ENCODE measurements at places on chromosomes 16 and 17. TPM values are rescaled to one million over a fixed set of nuclear protein-coding genes. Genes with fewer than 3 reads are reported as not detected.

DNA sequence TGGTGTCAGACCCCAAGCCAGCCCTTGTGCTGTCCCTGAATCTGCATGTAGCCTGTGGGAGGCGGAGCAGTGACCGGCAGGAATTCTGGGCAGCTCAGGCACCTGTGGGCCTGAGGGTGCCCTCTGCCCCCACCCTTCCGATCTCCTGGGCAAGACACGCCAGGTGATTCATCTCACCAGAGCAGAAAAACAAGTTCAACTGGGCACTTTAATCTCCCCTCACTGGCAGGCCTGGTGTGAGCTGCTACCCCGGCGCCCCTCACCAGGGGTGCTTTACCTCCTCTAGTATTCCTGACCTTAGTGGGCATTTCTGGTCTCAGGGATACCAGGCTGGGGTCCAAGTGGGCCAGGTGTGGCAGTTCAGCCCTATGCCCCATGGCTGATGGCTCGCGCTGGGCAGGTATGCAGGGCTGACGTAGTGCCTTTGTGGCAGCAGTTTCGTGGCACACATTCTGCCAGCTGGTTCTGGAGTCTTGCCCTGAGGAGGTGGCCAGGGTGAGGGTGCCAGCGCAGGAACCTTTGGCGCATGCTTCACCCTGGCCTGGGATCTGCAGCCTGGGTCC lies 6.0 kb downstream of the ERBB2 start:
- DNase-seq = no peak

GRCh38 chr17:6254036-6254435 lies 180.9 kb downstream of the AIPL1 start:
- DNase-seq = no peak

The SPATA22 gene
- total RNA-seq = not detected

DNA sequence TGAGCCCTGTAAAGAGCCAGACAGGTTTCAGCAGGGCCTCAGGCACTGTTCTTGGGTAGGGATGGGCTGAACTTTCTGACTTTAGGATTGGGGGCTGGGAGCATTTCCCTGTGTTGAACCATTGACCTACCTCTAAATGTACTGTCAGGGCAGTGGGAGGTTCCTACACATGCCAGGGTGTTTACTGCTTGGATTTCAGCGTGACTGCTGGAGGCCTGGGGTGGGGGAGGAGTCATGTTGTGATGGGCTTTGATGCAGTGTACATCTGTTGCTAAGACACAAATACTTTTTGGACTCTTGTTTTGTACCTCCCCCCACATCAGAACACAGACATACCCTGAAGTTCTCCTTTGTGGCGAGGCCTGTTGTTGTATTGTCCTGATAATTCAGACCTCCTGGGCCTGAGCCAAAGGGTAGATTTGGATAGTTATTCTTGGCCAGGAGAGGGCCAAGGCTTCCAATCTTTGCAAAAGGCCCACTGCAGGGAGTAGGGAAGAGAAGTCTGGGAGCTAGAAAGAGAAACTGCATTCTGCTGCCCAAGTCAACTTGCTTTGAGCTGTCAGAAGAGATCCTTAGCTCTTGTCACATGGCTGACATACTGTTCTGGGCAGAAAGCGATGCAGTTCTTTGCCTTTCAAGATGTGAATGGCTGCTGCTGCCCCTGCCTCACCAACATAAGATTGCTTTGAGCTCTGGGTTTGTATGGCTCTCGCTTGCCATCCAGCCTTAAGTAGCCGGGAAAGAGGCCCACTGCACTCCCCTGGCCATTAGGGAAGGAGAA lies 3.7 kb downstream of the NFE2L1 start:
- no peak for DNase-seq

- peak; percentile 46 for DNase-seq
These were observed 6.3 kb downstream of the CACNG1 start for GRCh38 chr17:67050471-67051154.

GRCh38 chr17:7216242-7217112 lies 3.2 kb downstream of the DLG4 start:
- DNase-seq = no peak

GRCh38 chr17:44837196-44837595 lies 7.1 kb upstream of the GJC1 start:
- DNase-seq = no peak

DNA sequence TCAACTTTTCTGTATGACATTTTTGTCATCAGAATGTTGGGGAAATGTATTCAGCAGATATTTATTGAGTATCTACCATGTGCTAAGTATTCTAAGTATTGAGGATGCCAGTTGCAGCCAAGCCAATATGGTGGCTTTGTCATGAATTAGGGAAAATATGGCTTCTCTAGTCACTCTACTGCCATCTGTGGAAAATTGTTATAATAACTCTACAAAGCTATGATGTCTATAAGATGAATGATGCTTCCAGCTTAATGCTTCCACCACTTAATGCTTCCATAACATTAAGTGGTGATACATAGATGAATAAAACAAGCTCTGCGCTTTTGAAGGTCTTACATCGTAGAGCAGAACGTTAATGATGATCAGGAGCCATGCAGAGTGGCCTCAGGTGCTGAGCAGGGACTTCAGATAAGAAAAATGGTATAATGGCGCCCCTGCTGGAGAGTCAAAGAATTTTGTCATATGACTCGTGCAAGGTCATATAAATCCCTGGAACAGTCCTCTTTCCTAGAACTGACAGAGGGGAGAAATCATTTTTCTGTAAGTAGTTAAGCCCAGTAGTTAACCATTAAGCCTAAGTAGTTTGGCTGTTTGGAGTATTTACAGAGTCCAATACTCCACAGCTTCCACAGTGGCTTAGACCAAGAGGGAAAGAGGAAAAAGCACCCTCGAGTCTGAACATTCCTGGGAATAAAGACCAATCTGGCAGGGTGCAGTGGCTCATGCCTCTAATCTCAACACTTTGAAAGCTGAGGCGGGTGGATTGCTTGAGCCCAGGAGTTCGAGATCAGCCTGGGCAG lies 2.7 kb upstream of the TMIGD1 start:
- DNase-seq = no peak

DNA sequence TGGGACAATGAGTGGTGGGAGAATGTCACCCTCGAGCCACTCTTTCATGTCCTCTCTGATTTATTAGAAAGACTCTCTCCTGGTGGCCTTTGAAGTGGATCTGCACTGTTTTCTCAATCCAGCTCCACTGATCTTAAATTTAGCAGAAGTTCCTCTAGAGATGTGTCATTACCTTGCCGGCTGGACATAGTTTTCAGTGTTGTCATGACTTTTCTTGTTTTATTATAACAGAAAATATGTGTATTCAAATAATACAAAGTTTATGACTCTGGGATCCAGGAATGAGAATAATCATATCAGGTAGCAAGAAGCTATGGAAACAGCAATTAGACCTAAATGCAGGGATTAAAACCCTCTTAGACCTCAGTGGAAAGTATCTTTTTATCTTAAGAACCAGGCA lies 247.5 kb upstream of the ELAC2 start:
- DNase-seq = no peak

DNA sequence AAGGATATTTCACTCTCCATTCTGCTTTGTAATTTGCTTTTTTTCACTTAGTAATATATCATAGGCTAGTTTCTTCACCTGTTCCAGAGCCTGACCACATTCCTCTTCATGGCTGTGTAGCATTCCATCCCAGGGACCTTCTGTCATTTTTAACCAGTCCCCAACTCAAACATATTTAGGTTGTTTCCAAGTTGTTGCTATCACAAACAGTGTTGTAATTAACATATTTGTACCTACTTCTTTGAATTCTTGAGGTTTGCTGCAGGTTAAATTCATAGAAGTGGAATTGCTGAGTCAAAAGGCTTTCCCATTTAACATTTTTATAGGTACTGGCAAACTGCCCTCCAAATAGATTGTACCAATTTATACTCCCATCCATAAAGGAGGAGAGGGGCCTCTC lies 65.1 kb upstream of the MED9 start:
- no peak for DNase-seq

- no peak for DNase-seq
These were observed 23.6 kb upstream of the HOXB9 start for GRCh38 chr17:48649741-48650140.
